ENCODE measurements at places on chromosomes 6 and 20.

GRCh38 chr6:85143676-85144075 is 306.2 kb upstream of the NT5E start:
- DNase-seq, result no peak

GRCh38 chr6:137265561-137266308 is 46.5 kb upstream of the IFNGR1 start:
- no peak for DNase-seq

DNA sequence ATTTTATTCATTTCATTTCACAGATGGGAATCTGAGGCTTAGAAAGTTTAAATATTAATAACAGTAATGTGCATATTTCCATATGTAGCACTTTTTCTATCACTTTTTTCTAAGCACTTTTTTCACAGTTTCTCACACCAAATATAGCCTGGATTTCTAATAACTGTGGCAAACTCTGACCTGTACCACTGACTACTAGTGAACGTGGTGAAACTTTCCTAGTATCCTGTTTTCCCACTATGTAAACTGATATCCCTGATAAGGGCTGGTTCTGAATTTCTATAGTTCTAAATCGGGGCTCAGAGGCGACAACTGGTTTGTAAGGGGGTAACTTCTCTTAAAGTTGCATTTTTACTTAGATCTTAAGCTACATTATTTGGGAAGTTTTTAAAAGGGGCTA is 32.6 kb downstream of the MAP7 start:
- DNase-seq, result no peak

- no peak for DNase-seq
Observed at GRCh38 chr20:16764560-16764959, 16.4 kb downstream of the OTOR start.

- no peak for DNase-seq
Observed at GRCh38 chr6:89927264-89927663, 33.0 kb downstream of the GJA10 start.

- DNase-seq, result no peak
Observed at GRCh38 chr6:33908025-33908424, 104.2 kb upstream of the MLN start.

DNA sequence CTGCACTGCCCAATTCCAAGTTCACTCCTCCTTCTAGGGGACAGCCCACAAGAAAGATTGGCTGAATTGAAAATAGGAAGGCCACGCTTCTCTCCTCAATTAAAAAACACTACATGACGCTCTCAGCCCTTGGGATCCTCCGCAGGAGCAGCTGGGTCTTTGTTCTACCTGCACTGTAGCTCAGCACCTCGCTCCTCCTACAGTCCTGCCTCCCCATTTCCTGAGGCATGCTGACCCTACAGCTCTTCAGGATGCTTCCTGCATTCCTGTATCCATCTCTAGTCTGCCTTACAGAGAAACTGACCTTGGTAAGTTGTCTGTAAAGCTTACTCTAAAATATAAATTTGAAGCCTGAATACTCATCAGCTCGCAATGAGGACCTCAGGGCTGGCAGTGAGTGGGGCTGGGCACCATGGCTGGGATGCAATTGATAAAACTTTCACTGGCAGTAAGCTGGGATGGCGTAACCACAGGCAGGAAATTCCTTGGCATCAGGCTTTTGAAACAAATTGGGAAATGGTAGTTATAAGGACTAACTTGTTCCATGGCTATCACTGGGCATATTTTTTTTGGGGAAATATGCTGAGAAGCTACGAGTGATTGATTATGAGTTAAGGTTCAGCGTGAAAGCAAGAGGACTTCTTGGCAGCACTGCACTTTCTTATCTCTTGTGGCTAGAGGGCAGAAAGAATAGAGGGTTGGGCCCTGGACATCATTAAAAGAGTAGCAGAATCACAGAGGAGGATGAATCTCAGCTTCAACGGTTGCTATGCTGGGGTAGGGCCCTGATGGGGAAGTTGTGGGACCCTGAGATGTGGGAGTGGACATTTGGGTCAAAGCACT is 11.7 kb upstream of the SIRPB1 start:
- no peak for DNase-seq

GRCh38 chr20:3116341-3116740 is 31.8 kb upstream of the AVP start:
- DNase-seq, result no peak

DNA sequence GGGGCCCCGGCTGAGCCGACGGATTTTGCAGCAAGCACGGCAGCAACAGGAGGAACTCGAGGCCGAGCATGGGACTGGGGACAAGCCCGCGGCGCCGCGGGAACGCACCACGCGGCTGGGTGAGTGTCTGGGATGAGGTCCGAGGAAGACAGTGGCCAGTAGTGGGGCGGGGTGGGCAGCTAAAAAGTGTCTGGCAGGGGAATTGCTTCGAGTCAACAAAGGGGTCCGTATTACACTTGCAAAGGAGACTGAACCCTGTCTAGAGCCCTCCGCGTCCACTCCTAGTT is 356 bp downstream of the BYSL start:
- no peak for DNase-seq

- DNase-seq, result no peak
Observed at GRCh38 chr20:50517817-50518154, 7.6 kb downstream of the PTPN1 start.

- DNase-seq, result no peak
Observed at GRCh38 chr6:137737836-137738596, 129.0 kb upstream of the TNFAIP3 start.

DNA sequence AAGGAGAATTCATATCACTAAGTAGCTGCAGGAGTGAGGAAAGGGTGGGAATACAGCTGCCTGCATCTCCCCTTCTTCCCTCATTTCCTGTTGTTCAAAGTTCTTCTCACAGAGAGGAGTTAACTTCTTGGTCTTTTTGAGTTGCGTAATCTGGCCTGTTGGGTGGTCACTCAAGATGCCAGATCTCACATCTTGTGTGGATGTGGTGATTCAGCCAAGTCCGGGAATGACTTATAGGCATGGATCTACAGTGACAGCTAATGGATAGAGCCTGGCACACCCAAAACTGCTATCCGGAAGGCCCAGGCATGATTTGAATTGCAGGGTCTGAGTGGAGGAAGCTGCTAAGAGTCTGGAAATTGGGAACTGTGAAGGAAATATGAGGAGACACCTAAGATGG is 100.2 kb upstream of the SLC35B3 start:
- DNase-seq, result no peak

DNA sequence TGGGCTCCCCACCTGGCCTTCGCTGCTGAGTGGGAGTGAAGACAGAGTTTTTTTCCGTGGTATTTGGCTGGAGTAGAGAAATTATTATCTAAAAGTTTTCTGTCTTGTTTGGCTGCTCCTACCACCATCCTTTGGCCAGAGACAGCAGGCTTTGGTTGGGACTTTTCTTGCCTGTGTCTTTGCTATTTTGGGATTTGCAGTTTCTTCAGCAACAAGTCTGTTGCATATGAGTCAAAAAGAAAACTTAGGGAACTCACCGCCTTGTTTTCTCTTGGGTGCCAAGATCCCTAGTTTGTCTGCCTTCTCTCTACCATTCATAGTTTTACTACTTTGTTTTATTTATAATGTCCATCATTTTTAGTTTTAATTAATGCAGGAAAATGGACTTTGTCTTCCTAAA is 683.8 kb downstream of the DOK5 start:
- no peak for DNase-seq

DNA sequence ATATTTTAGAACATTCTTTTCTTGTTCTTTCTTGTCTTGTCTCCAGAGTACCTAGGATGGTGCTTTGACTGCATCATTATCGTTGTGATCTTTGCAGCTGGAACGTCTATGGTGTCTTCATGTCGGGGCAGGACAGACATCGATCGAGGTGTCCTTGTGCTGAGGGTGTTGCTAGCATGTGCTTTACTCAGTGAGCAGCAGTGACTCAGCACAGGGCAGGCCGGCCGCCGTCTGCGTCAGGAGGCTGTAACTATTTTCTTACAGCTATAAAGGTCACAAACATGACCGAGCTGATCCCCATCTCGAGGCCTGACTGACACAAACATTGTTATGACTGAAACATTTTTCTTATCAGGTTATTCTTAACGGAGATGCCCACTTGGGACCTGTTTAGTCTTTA is 14.9 kb upstream of the CTCFL start:
- DNase-seq, result no peak

GRCh38 chr6:26224940-26225847 is 138.0 kb downstream of the HFE start:
- DNase-seq, result no peak

- no peak for DNase-seq
Observed at GRCh38 chr6:112311950-112312547, 35.1 kb upstream of the RFPL4B start.

- DNase-seq, result no peak
Observed at GRCh38 chr6:92195796-92196195, 1223.6 kb downstream of the EPHA7 start.

DNA sequence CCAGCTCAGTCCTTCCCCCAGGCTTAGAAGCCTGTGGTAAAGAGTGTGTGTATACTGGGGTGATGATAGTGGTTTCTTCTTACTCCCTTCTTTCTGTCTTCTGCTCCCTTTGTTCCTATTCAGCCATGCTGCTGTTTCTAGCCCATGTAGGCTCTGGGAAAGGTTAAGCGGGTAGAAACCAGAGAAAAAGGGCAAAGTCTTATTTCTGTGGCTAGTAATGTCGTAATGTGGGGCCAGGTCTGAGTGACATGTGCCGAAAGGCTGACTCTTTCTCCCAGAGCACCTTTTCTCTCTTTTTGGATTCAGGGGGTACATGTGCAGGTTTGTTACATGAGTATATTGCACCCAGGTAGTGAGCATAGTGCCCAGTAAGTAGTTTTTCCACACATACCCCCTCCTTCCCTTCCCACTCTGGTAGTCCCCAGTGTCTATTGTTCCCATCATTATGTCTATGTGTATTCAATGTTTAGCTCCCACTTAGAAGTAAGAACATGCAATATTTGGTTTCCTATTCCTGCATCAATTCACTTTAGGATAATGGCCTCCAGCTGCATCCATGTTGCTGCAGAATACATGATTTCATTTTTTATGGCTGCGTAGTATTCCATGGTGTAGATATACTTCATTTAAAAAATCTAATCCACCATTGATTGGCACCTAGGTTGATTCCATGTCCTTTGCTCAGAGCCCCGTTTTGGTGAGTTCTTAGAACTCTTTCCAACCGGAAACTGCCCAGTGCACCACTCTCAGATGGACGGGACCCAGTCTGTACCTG is 74.3 kb downstream of the EFHC1 start:
- no peak for DNase-seq

GRCh38 chr6:136753624-136754023 is 38.7 kb downstream of the MAP3K5 start:
- no peak for DNase-seq

DNA sequence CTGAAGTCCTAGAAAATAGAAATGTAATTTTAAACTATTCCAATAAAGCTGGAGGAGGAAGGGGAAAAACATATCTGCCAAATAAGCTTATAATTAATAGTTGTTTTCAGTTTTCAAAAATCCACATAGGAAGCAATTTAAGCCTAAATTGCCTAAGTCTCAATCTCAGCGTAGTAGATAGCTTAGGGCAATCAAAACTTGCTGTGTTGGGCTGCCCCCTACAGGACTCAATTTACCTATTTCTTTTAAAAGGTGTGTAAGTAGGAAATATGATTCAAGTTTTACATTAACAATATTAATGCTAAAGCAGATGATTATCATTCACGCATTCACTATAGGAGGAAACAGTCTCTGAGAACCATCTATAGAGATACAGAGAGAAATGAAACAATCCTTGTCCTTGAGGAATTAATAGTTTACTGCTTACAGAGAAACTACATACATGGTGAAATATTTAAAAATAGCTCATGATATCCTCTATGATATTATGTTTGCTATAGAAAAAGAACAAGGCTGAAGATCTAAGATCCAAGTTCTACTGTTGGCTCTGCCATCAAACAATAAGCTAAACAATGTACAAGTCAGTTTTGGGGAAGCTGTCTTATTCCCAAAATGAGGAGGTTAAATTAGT is 102.1 kb downstream of the ATG5 start:
- no peak for DNase-seq

GRCh38 chr6:1719922-1720321 is 110.2 kb downstream of the FOXC1 start:
- DNase-seq, result no peak

DNA sequence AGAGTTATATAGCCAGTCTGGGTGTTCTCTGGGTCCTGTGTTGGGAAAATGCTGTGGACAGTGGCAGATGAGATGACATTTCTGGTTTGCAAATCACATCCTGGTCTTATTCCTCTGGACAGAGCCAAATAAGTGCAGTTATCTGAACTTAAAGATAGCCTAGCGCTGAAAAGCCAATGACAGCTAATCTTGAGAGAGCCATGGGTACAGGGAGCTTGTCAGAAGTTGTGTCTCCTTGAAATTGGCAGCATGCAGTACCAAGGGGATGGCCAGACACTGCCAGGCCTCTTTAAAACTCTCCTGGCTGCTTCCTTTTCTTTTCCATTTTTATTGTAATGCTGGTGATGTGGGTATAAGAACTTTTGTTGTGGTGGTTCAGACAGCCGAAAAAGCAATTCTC is 362.5 kb downstream of the FARS2 start:
- no peak for DNase-seq

- DNase-seq, result no peak
Observed at GRCh38 chr20:11502061-11502460, 415.6 kb upstream of the BTBD3 start.

DNA sequence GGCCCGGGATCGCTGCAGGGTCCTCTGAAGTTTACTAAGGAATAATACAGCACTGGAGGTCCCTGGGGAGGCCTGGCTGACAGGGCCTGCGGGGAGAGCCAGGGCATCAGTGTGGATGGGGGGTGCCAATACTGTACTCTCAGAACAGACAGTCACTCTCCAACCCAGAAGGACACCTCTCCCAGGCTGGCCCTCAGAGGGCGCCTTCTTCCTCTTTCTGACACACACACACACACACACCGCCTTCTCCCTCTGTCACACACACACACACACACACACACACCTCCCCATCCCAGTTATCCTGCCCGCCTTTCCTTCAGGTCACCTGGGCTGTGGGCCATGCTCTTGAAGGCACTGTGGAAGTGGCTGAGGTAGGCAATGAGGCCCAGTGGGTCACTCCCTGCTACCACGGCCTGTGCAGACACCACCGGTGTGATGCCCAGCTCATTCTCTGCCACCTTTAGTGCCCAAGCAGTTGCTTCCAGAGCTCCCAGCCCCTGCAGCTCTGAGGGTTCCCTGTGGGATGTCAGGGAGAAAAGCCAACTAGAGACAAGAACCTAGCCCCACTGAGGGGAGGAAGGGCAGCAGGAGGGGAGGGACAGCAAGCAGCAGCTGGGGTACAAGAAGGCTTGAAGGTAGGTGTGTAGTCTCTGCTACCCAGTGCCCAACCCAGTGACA is 7.5 kb downstream of the SMPD2 start:
- DNase-seq, result no peak

- no peak for DNase-seq
Observed at GRCh38 chr6:3270258-3270657, 11.5 kb downstream of the PSMG4 start.

DNA sequence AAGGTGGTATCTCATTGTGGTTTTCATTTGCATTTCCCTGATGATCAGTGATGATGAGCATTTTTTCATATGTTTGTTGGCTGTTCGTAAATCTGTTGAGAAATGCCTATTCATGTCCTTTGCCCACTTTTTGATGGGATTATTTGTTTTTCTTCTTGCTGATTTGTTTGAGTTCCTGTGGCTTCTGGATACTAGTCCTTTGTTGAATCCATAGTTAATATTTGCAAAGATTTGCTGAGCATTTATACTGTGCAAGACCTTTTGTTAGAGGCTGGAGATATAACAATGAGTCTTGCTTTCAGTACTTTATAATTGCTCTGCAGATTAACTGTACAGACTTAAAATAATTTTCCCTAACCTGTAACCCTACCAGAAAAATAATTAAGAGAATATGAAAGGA is 35.6 kb downstream of the PDE7B start:
- no peak for DNase-seq

Data from HS-27A (cell line).